Vagina (tissue), 2 donors: ENCODE measurements at places on chromosomes 1 and 21.

DNA sequence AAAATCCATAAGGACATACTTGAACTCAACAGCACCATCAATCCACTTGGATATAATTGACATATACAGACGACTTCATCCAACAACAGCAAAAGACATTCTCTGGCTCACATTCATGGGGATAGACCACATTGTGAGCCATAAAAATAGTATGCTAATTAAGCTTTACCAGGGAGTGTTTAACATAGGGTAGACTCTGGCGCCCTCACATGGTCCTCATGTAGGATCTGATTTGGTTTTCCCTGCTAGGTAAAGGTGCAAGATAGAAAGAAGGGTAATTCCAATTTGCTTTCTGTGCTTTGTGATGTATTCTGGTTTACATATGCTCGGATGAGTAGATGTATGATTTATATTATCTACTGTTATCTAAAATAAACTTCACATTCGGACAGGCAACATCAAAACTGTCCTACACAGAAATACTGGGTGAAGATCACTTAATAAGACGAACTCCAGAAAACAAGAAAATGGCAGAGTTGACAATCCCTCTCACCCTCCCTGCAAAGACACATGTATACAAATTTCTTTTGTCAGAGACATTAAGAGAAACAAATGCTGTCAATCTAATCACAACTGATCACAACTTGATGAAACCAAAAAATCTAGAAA is 27.7 kb downstream of the CR1L start:
- DNase-seq: no peak

- no peak for DNase-seq
These were observed 550.3 kb downstream of the NUF2 start for GRCh38 chr1:163872067-163872466.

DNA sequence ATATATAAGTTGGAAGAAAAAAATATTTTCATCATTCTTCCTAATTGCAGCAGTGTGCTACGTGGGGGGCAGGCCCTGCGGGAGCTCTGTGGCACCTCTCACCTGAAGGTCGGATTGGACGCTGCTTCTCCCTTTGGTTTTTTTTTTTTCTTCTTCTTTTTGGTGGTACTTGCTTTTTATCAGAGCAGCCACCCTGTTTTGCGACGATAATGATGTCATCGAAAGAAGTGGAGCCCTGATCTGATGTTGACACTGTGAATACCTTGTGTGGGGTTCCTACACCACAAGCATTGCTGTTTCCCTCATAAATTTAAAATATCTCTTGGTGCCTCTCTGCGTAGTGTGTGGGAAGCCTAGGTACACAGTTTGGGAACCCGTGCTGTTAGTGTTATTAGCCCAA is 5.5 kb downstream of the TRAPPC10 start:
- DNase-seq: no peak

DNA sequence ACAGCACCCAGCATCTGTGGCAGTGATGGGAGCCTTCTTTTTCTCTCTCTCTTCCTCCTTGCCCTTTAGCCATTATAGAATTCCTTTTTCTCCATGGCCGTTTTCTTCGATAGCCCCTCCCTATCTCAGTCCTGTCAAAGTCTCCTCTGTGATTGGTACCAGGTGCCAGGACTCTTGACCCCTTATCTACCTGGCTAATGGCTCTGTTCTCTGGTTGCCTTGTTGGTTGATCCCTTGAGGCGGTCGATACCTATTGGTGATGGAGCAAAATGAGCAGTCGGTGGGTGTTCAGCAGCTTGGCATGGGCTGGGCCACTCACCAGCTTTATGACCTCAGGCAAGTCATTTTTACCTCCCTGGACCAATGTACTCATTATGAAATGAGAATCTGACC is 2.0 kb downstream of the ATF3 start:
- no peak for DNase-seq

DNA sequence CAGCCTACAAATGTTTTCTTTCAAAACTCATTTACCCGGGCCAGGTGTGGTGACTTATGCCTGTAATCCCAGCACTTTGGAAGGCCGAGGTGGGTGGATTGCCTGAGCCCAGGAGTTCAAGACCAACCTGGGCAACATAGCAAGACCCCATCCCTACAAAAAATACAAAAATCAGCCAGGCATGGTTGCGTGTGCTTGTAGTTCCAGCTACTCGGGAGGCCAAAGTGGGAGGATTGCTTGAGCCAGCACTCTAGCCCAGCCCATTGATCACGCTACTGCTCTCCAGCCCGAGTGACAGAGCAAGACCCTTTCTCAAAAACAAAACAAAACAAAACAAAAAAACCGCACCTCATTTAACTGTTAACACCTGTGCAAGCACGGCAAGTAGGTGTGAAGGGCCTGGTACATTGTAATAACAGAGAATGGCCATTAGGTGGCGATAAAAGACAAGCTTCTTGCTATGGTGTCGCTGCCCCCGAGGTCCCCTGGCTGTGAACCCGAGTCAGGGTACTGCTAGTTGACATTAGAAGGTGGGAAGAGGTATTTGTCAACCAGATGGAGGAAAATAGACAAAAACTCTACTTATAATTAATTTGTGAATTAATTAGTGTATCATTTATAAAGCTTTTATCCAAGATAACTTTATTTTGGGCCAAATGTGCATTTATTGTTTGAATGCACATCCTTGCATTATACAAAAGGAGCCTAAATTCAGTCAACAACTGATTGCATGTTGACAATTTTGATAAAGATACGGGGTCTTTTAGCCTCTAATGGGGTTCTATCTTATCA is 66.5 kb downstream of the SH3BGR start:
- no peak for DNase-seq

DNA sequence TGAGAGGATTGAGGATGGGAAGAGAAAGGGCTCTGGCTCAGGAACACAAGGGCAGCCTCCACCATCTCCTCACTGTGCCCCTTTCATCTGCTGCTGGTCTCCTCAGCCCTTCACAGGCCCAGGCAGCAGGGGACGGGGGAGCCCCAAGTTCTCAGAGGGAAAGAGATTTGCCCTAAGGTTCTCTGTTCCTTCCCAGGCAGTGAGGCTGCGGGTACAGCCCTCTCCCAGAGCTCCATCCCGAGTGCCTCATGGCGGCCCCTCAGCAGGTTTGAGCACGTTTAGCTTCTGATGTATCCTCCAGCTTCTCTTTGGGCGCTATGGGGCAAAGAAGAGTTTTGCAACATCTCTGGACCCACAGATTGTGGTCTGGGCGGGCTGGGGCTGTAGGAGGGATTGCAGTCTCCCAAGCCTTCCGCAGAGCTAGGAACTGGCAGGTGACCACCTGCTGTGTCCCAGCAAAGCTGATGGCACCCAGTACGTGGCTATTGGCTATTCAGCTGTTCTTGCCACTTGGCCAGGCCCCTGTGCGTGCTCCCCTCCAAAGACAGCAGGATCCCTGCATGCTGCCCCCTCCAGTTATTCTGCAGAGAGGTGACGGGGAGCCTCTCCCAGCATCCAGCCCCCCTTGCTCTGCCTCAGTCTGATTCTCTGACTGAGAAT is 10.1 kb downstream of the DISP3 start:
- DNase-seq: no peak

DNA sequence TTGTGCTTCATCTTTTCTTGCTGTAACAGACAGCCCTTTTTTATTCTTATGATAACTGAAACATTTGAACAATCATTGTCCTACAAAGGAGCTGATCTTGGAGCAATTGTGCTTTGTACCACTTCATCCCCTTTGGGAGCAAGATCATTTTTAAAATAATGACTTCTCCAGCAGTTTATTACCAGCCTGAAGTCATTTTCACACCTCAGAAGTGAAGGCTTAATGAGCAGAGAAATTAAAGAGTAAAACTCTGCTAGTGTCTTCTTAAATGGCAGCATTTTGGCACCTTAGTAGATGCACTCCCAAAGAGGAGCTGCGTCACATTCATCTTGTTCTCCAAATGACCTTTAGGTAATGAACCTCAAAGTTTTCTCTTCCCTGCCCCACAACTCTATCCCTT is 439.6 kb upstream of the CAMK1G start:
- no peak for DNase-seq

DNA sequence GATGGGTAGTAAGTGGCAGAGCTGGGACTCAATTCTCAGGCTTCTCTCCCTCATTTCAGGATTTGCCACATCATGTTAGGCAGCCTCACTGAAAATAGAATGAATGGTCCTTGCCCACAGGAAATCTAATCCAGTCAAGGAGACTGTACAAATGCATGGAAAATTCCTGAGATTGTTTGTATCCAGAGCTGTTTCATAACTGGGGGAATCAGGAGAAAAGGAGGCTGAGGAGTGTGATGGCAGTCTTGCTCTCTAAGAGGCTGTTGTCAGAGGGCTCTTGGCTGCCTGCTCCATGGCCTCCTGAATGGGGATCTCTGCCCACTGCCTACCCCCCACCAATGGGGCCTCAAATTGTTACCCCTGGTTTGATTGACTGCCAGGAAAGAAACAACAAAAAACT is 141.9 kb upstream of the TNR start:
- no peak for DNase-seq

GRCh38 chr1:18997508-18997907 is 41.0 kb upstream of the IFFO2 start:
- no peak for DNase-seq

DNA sequence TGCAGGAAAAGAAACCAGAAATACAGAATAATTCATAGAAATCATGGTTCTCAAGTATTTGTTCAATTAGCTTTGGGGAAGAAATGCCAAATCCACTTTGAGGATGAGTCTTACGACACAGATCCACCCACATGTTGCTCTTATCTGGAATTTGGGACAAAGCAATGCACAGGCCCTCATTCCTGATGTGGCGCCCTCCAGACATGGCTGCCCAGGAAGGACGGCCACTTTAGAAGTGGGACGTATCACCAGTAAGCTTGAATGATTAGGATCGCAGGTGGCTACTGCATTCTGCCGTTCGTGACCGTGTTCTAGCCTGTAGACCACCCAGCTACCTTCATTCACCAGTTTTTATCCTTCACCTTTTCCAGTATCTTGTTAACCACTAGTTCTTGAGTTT is 20.1 kb upstream of the NCMAP start:
- no peak for DNase-seq

DNA sequence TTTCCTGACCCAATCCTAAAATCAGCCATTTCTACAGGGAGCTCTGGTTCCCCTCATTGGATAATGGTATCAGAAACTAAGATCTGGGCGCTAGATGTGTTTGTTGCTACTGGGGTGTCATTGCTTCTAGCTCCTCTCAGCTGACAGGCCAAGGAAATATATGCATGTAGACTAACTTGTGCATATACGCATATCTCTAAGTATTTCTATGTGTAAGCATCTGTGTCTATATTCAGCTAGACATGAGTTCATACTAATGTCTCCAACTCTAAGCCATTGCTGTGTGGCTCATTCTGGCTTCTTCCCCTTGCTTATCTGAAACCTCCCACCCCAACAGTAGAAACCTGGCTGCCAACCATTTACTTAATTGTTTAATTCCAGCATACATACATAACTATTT is 130.3 kb upstream of the MAGI3 start:
- DNase-seq: no peak

GRCh38 chr1:82731216-82731615 is 930.5 kb downstream of the ADGRL2 start:
- DNase-seq: no peak

DNA sequence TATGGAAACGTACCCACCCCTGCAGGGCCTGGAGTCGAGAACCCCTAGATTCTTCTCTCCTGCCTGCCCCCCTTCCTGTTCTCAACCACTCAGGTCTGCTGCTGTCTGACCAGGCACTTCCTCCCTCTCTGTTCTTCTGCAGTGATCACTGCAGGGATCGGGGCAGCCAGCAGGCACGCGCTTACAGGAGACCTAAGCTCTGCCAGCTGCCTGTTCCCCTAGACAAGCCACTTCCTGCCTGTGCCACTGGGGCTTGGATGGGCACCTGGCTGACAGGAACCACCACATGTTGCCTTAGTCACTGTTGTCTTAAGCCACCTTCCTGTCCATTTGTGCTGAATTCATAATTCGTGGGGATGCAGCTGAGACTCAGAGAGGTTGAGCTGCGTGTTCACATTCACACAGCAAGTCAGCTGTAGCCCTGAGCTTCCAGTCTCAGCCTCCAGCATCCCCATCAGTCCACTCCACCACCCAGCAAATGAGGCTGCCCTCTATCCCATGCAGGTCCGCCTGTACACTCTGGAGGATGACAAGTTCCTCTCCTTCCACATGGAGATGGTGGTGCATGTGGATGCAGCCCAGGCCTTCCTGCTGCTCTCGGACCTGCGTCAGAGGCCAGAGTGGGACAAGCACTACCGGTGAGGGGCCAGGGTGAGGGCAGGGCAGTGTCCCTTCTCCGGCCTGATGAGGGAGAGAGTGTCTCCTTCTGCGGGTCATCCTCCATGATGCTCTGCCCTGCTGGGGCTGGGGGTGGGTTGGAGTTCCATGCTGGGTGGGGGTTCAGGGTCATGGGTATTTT is 18.6 kb downstream of the FAM151A start:
- DNase-seq: no peak

DNA sequence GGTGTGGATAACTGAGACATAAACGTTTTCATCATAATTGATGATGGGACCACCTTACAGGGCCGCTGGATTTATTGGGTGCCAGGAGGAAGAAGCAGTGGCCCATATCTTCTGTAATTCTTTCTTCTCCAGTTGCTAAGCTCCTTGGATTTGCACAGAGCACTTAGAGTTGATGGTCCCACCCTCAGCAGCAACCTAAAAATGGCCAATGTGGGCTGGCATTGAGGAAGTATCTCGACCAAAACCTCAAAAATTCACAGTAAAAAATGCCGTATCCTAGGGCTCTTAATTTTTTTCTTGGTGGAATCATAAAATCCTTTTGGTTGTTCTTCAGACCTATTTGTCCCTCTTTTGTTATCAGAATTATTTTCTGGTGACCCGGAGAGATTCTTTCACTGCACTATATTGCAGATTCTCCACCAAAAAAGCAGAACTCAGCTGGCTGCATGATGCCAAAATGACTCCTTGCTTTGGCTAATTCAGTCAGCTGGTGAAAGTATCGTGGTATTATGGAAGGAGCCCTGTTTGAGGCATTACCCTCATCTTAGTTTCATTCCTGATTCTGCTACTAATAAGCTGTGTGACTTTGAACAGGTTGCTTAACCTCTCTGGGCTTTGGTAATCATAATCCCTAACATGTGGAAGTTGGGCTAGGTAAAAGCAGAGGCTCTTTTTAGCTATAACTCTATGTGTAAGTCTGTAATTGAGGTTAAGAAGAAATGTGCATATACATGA is 27.6 kb downstream of the KIRREL1 start:
- DNase-seq: no peak

DNA sequence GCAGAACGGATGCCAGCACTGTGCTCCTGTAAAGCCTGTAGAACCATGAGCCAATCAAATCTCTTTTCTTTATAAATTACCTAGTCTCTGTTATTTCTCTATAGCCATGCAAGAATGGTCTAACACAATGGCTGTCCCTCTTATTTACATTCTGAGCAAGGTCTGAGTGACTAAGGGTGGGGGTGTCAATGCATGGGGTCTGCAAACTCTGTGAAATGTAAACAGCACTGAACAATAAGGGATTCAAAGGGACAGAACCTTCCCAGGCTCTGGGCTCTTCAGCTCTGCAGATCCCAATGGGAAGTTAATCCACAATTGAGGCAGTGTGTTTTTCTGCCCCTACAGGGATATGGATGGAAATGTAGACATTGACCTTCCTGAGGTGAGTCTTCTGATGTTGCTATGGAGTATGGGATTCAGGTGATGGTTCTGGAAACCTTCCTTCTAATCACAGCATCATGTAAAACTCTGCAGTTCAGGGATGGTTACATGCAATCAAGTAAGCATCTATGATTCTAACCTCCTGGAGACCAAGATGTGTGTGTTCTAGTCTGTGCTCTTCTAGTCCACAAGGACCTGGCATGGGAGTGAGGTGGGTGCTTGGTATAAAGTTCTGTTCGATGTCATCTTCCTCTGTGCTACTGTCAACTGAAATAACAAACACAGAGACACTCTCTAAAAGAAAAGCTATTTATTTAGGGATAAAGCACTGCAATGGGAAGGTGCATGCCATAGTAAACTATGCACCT is 38.6 kb downstream of the CAPN9 start:
- DNase-seq: no peak

- DNase-seq: no peak
These were observed 4.7 kb downstream of the IL23R start for GRCh38 chr1:67170751-67171573.
